ENCODE measurements at places on chromosomes 3 and 15.

DNA sequence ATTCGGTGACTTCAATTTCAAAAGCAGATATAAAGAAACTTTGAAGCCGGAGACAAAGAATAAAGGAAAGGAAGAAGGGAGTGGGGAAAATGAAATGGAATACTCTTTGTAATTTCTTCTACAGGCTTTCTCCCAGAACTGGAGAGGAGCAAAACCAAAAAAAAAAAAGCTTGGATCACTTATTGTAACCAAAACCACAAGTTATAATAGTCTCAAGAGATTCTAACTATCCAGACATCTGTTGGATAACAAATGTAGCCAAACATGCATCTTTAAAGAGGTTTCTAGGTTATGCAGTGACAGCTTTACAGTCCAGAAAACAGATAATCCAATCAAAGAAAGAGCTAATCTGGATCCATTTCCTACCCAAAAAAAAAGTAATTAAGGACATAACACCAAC, 36.2 kb downstream of the VGLL3 start:
- DNase-seq: no peak

GRCh38 chr3:131009698-131010097, 16.9 kb downstream of the ASTE1 start:
- no peak for DNase-seq

- DNase-seq: peak; percentile 92
Observed at GRCh38 chr3:50568947-50569749, at the start of gene HEMK1. Gene HEMK1 (plus strand): TSS chr3:50569522. CDS start chr3:50571105, 1,583 bp downstream.

GRCh38 chr15:75067123-75067830, 43.9 kb downstream of the PPCDC start:
- no peak for DNase-seq

- DNase-seq: no peak
Observed at GRCh38 chr3:141933421-141934300, 57.2 kb downstream of the ATP1B3 start.

GRCh38 chr3:39127908-39128304, 20.4 kb downstream of the TTC21A start:
- no peak for DNase-seq

DNA sequence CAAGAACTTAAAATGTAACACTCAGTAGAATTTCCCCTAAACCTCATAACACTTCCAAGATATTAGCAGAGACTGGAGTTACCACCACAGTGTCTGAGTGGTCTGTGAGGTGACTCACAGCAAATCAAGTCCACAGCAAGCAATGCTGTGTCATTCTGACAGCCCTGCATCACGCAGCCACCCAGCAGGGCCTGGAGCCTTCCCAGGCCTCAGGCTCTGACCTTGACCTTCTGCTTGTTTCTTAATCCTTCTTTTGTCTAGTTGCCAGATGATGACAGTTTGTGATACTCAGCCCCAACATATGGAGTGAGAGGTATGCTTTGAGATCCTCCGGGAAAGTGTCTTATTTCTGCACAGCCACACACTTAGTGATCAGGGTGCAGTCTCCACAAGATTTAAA, 82.5 kb downstream of the TOP2B start:
- no peak for DNase-seq

GRCh38 chr3:61547625-61548024, 13.7 kb upstream of the PTPRG start:
- no peak for DNase-seq

GRCh38 chr3:188711881-188712247, 459.9 kb upstream of the TPRG1 start:
- DNase-seq: no peak

DNA sequence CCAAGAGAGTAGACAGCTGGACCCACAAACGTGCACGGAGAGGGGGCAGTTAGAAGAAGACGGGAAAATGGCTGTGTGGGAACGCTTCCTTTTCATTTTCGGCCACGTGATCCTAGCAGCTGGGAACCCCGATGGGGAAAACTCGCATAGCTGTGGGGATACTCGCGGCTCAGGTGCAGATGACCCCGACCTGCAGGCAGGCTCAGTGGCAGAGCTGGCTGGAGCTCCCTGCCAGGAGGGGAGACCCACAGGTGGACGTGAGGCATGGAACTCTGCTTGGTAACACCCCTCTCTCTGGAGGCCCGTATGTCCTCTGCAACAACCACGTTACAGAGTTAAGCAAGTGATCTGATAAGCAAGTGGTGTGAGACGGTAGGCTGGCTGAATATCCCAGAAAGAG, 84.6 kb upstream of the SNRPA1 start:
- DNase-seq: no peak

DNA sequence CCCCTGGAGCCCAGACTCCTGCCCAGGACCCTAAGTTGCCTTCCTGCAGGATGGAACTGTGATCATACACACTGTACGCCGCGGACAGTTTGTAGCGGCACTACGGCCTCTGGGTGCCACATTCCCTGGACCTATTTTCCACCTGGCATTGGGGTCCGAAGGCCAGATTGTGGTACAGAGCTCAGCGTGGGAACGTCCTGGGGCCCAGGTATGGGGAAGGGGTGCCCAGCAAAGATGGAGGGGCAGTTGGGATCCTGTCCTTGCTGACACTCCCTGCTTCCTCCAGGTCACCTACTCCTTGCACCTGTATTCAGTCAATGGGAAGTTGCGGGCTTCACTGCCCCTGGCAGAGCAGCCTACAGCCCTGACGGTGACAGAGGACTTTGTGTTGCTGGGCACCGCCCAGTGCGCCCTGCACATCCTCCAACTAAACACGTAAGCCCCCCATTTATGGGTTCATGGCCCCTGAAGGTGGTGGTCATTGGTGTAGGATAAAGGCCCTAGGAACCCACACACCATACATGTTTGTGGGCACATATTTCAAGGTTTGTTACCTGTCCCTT, 28.8 kb downstream of the NBEAL2 start:
- DNase-seq: no peak

- no peak for DNase-seq
Observed at GRCh38 chr3:168295027-168295426, 199.3 kb upstream of the GOLIM4 start.

GRCh38 chr3:105758451-105758850, 110.4 kb downstream of the CBLB start:
- DNase-seq: no peak

GRCh38 chr15:70875001-70875782, 17.0 kb downstream of the THAP10 start:
- no peak for DNase-seq

GRCh38 chr3:64188810-64189560, 36.3 kb downstream of the PRICKLE2 start:
- no peak for DNase-seq

DNA sequence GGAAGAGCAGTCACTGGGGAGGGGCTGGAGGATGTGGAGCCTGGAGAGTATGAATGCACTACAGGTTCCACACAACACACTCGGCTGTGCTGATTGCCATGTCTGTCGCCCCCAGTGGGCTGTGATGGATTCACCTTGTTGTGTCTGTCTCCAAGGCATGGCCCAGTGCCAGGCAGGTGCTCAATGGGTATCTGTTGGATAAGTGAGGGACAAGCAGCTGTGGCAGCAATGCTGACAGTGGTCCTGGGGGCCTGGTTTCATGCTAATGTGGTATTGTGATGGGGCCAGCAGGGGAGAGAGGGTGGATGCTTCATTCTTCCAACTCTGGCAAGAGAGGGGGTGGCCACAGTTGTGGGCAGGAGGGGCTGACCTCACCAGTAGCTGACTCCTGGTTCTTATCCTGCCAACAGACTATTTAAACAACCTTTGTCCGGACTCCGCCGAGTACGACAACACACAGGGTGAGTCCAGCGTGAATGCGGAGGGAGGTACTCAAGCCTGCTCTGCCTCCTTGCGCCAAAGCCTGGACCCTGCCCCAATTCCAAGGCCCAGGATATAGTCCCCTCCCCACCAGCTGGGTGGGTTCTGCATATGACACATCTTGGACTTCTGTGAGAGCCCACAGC, 47.3 kb upstream of the NR2C2 start:
- no peak for DNase-seq

DNA sequence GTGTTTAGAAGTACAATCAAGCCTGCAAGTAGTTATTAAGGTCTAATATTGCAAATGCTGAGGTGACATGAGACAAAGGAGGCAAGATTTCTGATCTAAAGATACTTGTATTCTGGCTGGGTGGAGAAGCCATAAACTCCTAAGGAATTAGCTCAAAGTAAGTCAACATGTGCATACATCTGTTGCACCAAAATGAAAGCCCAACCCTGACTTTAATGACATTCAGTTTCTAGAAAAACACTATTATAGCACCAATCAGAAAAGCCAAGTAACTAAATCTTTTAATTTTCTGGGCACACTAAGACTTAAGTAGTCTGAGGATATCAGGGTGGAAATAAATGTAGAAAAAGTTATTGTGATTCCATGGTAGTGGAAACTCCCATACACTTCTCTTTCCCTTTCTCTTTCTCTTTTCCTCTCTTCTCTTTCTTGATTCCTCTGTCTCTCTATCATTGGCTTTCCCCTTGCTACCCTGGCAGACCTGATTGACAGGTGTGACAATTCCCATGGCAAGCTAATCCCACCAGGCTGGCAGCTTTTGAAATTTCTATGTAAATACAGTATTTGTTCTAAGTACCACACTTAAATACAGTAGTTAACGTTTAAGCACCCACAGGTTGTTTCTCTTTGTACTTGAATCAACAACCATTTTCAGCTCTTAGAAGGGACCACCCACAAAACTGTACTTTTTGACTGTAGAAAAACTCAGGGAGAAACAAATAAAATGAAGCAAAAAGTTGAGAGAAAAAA, 528.4 kb upstream of the SEMA6D start:
- DNase-seq: no peak

DNA sequence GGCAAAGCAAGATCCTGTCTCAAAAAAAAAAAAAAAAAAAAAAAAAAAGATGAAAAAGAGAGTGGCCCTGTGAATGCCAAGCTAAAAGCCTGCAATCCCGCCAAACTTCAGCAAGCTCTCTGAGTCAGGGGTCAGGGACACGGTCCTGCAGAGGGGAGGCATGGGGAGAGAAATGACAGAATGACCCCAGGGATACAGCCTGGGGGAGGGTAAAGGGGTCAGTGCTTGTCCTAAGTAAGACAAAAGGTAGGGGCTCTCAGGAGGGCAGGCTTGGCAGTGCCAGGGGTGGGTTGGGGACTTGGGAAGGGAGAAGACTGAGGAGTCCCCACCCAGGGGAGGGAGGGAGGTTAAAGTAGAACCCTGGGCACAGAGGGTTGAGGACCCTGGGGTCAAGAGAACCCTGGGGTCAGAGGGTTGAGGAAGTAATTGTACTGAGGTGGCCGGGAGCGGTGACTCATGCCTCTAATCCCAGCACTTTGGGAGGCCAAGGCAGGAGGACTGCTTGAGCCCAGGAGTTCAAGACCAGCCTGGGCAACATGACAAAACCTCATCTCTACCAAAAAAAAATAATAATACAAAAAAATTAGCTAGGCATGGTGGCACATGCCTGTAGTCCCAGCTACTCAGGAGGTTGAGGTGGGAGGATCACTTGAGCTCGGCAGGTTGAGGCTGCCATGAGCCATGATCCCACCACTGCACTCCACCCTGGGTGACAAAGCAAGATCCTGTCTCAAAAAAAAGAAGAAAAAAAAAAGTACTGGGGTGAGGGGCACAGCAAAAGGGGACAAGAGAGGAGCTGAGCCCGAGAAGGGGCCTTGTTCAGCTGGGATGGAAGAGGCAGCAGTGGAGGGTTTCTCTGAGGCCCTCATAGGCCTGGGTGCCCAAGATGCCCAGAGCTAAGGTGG, 5.2 kb upstream of the SEMA3B start:
- DNase-seq: no peak

DNA sequence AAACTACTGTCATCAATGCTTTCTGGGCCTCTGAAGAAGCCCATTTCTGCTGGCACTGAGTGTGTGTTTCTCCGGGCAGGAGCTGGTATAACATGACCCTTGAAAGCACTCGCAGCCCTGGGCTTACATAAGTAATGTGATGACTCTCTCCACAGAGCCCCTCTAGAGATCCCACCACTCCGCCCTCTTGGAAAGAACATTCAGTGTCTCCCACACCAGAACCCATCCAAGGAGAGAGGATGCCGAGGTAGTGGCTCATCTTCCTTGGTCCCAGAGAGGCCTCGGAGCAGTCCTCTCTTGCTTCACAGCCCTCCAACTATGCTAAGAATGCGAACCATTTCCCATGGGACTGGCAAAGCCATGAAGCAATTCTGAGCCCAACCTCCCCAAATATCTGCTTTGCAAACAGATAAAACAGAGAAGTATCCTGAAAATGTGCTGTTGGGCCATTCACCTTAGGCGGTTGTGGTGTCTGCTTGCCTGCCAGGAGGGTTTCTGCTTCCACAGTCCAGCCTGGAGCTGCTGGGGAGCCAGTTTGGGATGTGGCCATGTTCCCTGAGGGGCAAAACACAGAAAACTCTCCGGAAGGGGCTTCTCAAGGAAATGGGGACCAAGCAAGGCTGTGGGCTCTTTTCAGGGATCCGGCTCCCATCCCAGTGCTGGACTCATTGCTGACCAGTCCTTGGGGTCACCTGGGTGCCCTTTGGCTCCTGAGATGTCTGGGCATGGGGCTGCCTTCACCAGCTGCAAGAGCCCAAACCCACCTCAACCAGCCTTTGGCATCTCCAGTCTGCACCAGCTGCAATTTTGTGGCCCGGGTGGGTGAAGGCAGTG, 47.3 kb downstream of the AMOTL2 start:
- DNase-seq: no peak

GRCh38 chr3:28334552-28334951, 14.0 kb upstream of the ZCWPW2 start:
- no peak for DNase-seq

- DNase-seq: no peak
Observed at GRCh38 chr3:160016972-160017371, 28.3 kb downstream of the IL12A start.

DNA sequence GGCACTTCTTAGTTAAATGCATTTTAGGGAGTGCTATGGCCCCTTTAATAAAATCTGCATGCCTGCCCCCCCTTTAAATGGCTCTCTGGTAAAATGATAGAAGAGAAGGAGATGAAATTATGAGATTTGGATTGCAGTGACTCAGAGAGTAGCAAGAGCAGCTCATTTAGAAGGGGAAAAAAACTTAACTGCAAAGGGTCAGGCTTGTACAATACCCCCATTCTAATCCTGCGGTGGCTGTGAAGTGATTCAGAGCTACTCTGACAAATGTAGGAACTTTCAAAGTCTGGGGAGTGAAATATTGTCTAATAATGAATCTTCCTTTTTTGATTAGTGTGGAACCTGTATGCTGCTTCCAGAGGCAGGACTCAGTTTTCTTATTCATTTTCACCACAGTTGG, 44.1 kb upstream of the TBC1D23 start:
- DNase-seq: no peak

Data from SK-N-DZ (cell line).